ENCODE measurements at places on chromosomes 13 and 19.
A peak's percentile ranks its signal among the peaks of the same experiment; 100 is the strongest.

- H3K27me3 ChIP-seq: peaks cover 49% of the 10 kb centered on the region
- no peak within 1 kb of the TSS for H3K4me3 ChIP-seq
- H3K27ac ChIP-seq: no peak within 1 kb of the TSS
- H3K4me1 ChIP-seq: peaks cover 16% of the 10 kb centered on the region
- H3K36me3 ChIP-seq: peaks cover 20% of the 10 kb centered on the region
Observed at GRCh38 chr19:12751635-12752034, at the start of gene BEST2. TSS of gene BEST2 (plus strand) at chr19:12751791. CDS start at chr19:12752593, 802 bp downstream.

DNA sequence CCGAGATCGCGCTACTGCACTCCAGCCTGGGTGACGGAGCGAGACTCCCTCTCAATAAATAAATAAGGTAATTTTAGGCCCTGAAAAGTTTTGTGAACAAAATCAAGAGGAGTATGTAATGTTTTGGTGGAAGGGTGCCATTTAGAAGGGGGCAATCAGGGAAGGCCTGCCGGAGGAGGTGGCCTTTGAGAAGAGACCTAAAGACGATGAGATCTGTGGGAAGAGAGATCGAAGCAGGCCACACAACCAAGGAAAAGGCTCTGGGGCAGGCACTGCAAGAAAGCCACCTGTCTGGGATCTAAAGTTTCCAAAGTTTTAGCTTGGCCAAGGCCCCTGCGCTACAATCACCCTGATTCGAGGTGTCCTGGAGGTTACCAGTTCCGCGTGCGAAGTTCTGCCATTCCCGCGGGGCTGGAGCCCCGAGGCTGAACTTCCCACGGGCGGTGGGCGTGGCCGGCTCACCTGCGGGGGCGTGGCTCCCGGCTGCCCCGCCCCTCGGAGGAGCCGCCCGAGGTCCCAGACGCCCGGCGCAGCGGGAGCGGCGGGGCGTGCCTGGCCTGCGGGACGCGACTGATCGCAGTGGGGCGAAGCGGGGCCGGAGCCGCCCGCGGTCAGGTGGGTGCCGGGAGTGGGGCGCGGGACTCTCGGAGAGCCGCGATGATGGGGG lies at the start of gene KLC3:
TSS of gene KLC3 (plus strand) at position 519 of the 667 bp plus-strand sequence. CDS start 4,792 bp downstream, outside the sequence.
- no peak within 1 kb of the TSS for H3K4me3 ChIP-seq
- peak within 1 kb of the TSS; percentile 71 for H3K27ac ChIP-seq
- H3K27me3 ChIP-seq: no peaks in the 10 kb centered on the region
- DNase-seq: peak; percentile 84
- no peaks in the 10 kb centered on the region for H3K4me1 ChIP-seq
- peaks cover 17% of the 10 kb centered on the region for H3K36me3 ChIP-seq

GRCh38 chr19:23070353-23071146 lies 46.3 kb upstream of the ZNF730 start:
- H3K27me3 ChIP-seq: no peaks in the 10 kb centered on the region
- H3K36me3 ChIP-seq: no peaks in the 10 kb centered on the region
- H3K4me1 ChIP-seq: no peaks in the 10 kb centered on the region
- H3K27ac ChIP-seq: no peak overlapping the region

- no peak for DNase-seq
- H3K4me1 ChIP-seq: no peaks in the 10 kb centered on the region
- H3K27ac ChIP-seq: no peak overlapping the region
- no peak overlapping the region for H3K4me3 ChIP-seq
- no peaks in the 10 kb centered on the region for H3K36me3 ChIP-seq
- H3K27me3 ChIP-seq: peaks cover 14% of the 10 kb centered on the region
Observed at GRCh38 chr19:54561840-54562239, 11.8 kb upstream of the LILRA2 start.

- no peaks in the 10 kb centered on the region for H3K27me3 ChIP-seq
- H3K4me1 ChIP-seq: no peaks in the 10 kb centered on the region
Observed at GRCh38 chr13:92164822-92165221, 766.4 kb downstream of the GPC5 start.

DNA sequence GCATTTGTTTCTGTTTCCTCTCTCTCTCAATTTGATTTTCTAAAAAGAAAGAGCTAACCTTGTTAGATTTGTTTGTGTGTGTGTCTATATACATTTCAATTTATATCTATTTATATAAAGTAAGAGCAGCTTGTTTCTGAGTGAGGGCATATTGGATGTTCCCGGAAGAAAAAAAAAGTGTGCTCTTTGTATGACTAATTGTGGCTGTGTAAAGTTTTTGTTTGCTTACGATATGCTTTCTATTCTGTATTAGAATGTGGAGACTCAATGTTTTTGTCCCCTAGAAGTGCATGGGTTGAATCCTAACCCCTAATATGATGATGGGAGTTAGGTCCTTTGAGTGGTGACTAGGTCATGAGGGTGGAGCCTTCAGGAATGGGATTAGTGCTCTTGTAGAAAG lies 66.6 kb upstream of the C1QTNF9B start:
- H3K27ac ChIP-seq: no peak overlapping the region
- no peaks in the 10 kb centered on the region for H3K27me3 ChIP-seq
- peaks cover 15% of the 10 kb centered on the region for H3K4me1 ChIP-seq
- H3K36me3 ChIP-seq: peaks cover 5% of the 10 kb centered on the region
- DNase-seq: no peak

- no peak overlapping the region for H3K4me3 ChIP-seq
- H3K36me3 ChIP-seq: peaks cover 9% of the 10 kb centered on the region
- no peak overlapping the region for H3K27ac ChIP-seq
- no peaks in the 10 kb centered on the region for H3K27me3 ChIP-seq
- DNase-seq: no peak
Observed at GRCh38 chr13:20840568-20840967, 62.0 kb downstream of the XPO4 start.

GRCh38 chr13:43023289-43023963 lies at the start of gene DNAJC15:
TSS of gene DNAJC15 (plus strand) at chr13:43023586. CDS start at chr13:43023627, 41 bp downstream.
- DNase-seq: peak; percentile 73
- H3K4me1 ChIP-seq: no peaks in the 10 kb centered on the region
- peak within 1 kb of the TSS; percentile 94 for H3K27ac ChIP-seq
- H3K27me3 ChIP-seq: no peaks in the 10 kb centered on the region
- H3K36me3 ChIP-seq: peaks cover 12% of the 10 kb centered on the region

GRCh38 chr13:27774651-27775050 lies 17.6 kb upstream of the GSX1 start:
- no peak overlapping the region for H3K4me3 ChIP-seq
- H3K27me3 ChIP-seq: peaks cover 84% of the 10 kb centered on the region
- no peak overlapping the region for H3K27ac ChIP-seq
- DNase-seq: no peak
- H3K36me3 ChIP-seq: no peaks in the 10 kb centered on the region

GRCh38 chr19:19137556-19138108 lies 646 bp downstream of the TMEM161A start:
- H3K36me3 ChIP-seq: peaks cover 15% of the 10 kb centered on the region
- H3K27ac ChIP-seq: peak overlapping the region; percentile 96
- H3K4me1 ChIP-seq: peaks cover 12% of the 10 kb centered on the region
- no peaks in the 10 kb centered on the region for H3K27me3 ChIP-seq
- DNase-seq: no peak
- H3K4me3 ChIP-seq: peak overlapping the region; percentile 97

DNA sequence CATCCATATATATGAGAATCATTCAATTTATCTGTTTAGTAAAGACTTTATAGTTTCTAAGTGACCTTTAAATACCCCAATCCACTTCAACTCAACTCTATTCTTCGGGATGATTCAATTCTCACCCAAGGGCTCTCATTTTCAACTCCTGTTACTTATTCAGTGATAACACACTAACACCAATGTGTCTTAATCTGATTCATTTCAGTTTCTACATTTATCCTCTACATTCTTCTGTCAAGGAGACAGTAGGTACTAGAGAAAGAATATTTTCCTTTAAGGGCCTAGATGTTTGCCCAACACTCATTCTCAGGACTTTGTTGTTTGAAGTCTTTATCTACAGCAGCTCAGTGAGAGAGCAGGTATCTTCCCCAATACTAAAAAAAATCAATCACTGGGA lies 7.1 kb downstream of the ARGLU1 start:
- H3K27ac ChIP-seq: no peak overlapping the region
- peaks cover 13% of the 10 kb centered on the region for H3K36me3 ChIP-seq
- H3K4me3 ChIP-seq: no peak overlapping the region
- DNase-seq: no peak

- no peaks in the 10 kb centered on the region for H3K4me1 ChIP-seq
- no peaks in the 10 kb centered on the region for H3K27me3 ChIP-seq
- DNase-seq: no peak
- H3K27ac ChIP-seq: no peak overlapping the region
Observed at GRCh38 chr13:48561466-48562235, 28.8 kb upstream of the RCBTB2 start.

DNA sequence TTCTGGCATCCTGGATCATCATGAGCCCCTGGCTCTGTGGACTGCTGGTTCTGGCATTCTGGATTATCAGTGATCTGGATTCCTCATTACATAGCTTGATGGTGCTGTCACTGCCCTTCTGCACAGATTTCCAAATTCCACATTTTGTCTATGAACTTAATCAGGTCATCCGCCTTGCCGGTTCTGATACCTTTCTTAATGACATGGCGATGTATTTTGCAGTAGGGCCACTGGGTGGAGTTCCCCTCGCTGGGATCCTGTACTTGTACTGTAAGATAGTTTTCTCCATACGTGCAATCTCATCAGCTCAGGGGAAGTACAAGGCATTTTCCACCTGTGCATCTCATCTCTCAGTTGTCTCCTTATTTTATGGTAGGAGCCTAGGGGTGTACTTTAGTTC lies 24.4 kb upstream of the OR7C2 start:
- H3K27me3 ChIP-seq: peaks cover 88% of the 10 kb centered on the region
- no peak overlapping the region for H3K27ac ChIP-seq
- no peaks in the 10 kb centered on the region for H3K36me3 ChIP-seq

Measured in Calu3 (cell line).